ENCODE measurements at places on chromosomes 11 and 22. TPM values are rescaled to one million over a fixed set of nuclear protein-coding genes. Genes with fewer than 3 reads are reported as not detected.

Gene GP1BB
- polyA plus RNA-seq: 4.9 TPM

Gene PPME1
- 63.5 TPM for polyA plus RNA-seq

Gene LDLRAD3
- polyA plus RNA-seq: 7.7 TPM

Gene SYT7
- 0.72 TPM for polyA plus RNA-seq

GRCh38 chr11:73201249-73201648 is 16.8 kb upstream of the P2RY2 start:
- DNase-seq: peak; percentile 22
- no peaks in the 10 kb centered on the region for H3K36me3 ChIP-seq
- H3K27me3 ChIP-seq: no peaks in the 10 kb centered on the region

DNA sequence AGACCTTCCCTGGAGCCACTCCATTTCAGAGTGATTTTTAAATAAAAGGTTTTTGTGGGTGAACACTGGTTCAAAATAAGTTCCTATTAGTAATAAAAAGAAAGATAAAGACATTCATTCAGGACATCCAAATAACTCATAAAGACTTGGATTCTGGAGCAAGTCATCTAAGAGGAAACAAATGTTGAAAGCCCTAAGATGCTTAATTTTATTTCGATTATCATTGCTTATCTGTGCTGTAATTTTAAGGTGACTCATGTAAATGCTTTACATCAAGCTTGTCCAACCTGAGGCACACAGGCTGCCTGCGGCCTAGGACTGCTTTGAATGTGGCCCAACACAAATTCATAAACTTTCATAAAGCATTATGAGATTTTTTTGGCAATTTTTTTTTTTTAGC is 34.2 kb upstream of the DBX1 start:
- no peak for DNase-seq
- no peaks in the 10 kb centered on the region for H3K36me3 ChIP-seq
- H3K4me1 ChIP-seq: no peaks in the 10 kb centered on the region

DNA sequence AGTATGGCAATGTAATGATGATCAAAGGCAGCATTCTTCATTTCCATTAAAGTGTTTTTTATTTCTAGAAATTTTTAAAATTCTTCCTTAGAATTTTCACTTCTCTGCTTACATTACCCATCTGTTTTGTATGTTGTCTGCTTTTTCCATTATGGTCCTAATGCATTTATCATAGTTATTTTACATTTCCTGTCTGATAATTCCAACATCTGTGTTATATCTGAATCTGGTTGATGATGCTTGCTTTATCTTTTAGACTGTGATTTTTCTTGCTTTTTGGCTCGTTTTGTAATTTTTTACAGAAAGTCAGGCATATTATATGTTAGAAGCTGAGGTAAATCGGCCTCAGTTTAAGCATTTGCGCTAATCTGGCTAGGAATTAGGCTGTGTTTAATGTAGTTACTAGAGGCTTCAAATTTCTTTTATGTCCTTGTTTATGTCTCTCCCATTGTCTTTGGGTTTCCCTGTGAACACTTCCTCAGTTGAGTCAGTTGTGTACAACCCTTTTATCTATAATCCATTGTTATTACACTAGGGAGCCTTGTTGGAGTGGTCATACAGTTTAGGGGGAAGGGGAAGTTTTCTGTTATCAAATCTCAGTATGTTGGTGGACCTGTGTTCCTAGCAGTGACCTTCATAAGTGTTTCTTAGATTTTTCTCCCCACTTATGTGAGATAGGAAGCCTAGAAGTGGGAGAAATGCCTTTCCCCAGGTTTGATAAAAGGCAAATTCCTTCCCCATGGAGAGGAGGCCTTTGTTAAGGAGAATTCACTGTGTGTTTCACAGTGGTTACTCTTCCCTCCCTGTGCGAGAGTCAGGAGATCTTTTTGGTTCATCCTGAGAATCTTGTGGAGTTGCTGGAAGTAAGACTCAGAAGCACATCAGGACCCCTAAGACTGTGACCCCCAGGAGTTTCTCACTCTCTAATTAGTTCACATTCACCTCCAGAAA is 437.5 kb downstream of the INSC start:
- no peaks in the 10 kb centered on the region for H3K4me1 ChIP-seq
- H3K27ac ChIP-seq: no peak overlapping the region
- DNase-seq: no peak
- no peak overlapping the region for H3K4me3 ChIP-seq

- H3K27ac ChIP-seq: peak overlapping the region; percentile 91
- H3K27me3 ChIP-seq: no peaks in the 10 kb centered on the region
- peak; percentile 93 for DNase-seq
- no peaks in the 10 kb centered on the region for H3K36me3 ChIP-seq
- H3K4me1 ChIP-seq: peaks cover 26% of the 10 kb centered on the region
- H3K4me3 ChIP-seq: peak overlapping the region; percentile 10
Measured at GRCh38 chr11:76266286-76267100, 60.2 kb upstream of the WNT11 start.

- no peak for DNase-seq
- H3K27me3 ChIP-seq: no peaks in the 10 kb centered on the region
- H3K4me3 ChIP-seq: no peak overlapping the region
- peaks cover 11% of the 10 kb centered on the region for H3K4me1 ChIP-seq
- no peaks in the 10 kb centered on the region for H3K36me3 ChIP-seq
Measured at GRCh38 chr11:100910808-100911207, 218.8 kb downstream of the PGR start.

DNA sequence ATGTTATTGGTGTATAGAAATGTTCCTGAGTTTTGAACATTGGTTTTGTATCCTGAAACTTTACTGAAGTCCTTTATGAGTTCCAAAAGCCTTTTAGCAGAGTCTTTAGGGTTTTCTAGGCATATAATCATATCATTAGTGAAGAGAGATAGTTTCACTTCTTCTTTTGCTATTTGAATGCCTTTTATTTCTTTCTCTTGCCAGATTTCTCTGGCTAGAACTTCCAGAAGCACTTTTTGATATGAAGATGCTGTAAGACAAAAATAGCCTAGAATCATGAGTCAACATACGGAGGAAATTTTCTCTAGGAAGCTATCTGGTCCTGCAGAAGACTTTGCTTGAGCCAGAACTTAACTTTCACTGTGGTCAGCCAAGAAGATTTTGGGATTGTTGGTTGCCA is 86.7 kb upstream of the IZUMO1R start:
- no peaks in the 10 kb centered on the region for H3K4me1 ChIP-seq
- H3K4me3 ChIP-seq: no peak overlapping the region
- H3K27me3 ChIP-seq: no peaks in the 10 kb centered on the region
- no peak for DNase-seq

DNA sequence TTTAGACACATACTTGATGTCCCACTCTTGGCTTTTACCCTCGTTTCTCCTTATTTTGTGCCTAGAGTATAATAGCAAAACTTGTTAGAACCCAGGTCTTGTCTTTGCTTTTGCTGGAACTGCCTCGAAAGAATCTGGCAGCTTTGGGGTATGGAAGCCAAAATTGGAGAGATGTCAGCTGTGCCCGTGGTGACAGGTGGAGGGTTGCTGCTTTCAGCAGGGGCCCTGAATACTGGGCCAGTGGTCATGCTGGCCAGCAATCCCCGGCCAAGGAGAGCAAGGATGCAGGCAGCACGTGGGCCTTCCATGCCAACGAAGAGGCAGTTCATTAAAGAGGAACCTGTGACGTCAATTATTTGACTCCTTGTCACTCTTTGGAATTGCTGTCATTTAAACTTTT is 181.1 kb downstream of the HIPK3 start:
- H3K36me3 ChIP-seq: no peaks in the 10 kb centered on the region
- H3K4me1 ChIP-seq: no peaks in the 10 kb centered on the region
- H3K27me3 ChIP-seq: no peaks in the 10 kb centered on the region
- DNase-seq: no peak
- H3K4me3 ChIP-seq: no peak overlapping the region
- no peak overlapping the region for H3K27ac ChIP-seq

DNA sequence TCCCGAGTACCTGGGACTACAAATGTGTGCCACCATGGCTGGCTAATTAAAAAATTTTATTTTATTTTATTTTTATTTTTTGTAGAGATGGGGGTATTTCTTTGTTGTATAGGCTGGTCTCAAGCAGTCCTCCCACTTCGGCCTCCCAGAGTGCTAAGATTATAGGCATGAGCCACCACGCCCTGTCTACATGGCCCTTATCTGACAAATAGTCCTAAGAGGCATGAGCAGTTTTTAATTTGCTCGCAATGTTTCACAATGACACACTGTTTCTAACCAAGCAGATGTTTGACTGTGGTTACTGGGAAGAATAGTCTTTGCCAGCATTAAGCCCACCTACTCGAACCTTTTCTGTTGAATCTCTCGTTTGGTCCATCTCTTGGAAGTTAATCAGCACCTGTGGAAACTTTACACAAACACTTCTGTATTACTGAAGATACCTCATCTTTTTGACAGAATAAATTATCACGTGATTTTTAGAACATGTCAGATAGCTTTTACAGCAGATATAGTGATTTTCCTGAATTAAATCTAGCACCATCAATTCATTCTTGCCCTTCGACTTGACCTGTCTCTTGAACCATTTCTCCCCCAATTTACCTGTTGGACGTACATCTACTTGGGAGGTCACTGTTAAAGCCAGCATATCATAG is 71.4 kb downstream of the MTMR3 start:
- no peak for DNase-seq
- H3K36me3 ChIP-seq: no peaks in the 10 kb centered on the region
- H3K4me1 ChIP-seq: 0 out of 2 replicates have a peak, but pooled peaks cover 4% of the 10 kb centered on the region
- H3K27ac ChIP-seq: no peak overlapping the region

- no peaks in the 10 kb centered on the region for H3K4me1 ChIP-seq
- no peak overlapping the region for H3K4me3 ChIP-seq
- no peaks in the 10 kb centered on the region for H3K36me3 ChIP-seq
- H3K27ac ChIP-seq: no peak overlapping the region
Measured at GRCh38 chr22:35555946-35556547, 15.4 kb downstream of the RASD2 start.

GRCh38 chr11:130837194-130837593 is 79.1 kb downstream of the SNX19 start:
- no peak overlapping the region for H3K27ac ChIP-seq
- DNase-seq: no peak
- no peaks in the 10 kb centered on the region for H3K36me3 ChIP-seq
- no peak overlapping the region for H3K4me3 ChIP-seq

- H3K4me3 ChIP-seq: no peak overlapping the region
- H3K36me3 ChIP-seq: no peaks in the 10 kb centered on the region
- no peaks in the 10 kb centered on the region for H3K27me3 ChIP-seq
- no peak for DNase-seq
- no peak overlapping the region for H3K27ac ChIP-seq
- no peaks in the 10 kb centered on the region for H3K4me1 ChIP-seq
Measured at GRCh38 chr11:44943118-44943517, 7.6 kb downstream of the TP53I11 start.

GRCh38 chr11:119316729-119317591 is at the start of gene MCAM:
TSS of gene MCAM (minus strand) at chr11:119317130. CDS start at chr11:119317101, 29 bp downstream.
- H3K27ac ChIP-seq: no peak within 1 kb of the TSS
- peak within 1 kb of the TSS; percentile 72 for H3K4me3 ChIP-seq
- no peaks in the 10 kb centered on the region for H3K36me3 ChIP-seq
- peak; percentile 56 for DNase-seq

DNA sequence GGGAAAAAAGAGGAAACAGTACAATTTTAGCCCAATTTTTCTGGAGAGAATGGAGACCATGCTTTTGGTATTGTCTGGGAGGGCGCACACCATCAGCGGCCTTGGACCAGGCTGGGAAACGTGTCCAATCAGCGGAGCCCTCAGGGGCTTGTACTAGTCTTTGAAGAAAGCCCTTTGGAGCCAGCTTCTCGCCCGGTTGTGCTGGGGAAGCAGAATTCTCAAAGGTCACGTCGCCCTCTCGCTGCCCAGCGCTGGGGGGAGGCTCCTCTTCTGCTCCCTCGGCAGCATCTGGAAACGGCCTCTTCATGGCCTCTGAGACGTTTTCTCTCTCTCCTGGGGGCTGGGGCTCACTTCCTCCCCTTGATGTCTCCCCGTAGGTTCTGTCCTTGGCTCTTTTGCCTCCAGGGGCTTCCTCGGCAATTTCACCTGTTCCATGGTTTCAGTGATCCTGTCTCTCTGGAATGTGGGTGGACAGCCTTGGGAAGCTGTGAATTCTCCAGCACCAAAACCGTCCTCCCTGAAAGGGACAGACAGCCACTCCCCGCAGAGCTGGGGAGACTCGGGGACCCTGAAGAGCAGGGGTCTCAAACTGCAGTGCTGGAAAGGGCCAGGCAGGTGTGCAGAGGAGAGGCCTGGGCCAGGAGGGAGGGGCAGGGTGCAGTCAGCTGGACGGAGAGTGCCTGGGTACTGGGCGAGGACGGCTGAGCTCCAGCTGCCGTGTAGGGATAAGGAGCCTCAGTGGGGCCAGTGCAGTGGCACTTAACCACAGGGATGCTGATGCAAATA is 80.2 kb downstream of the RPS6KA4 start:
- no peaks in the 10 kb centered on the region for H3K4me1 ChIP-seq
- no peak overlapping the region for H3K27ac ChIP-seq
- H3K36me3 ChIP-seq: no peaks in the 10 kb centered on the region
- no peak for DNase-seq

DNA sequence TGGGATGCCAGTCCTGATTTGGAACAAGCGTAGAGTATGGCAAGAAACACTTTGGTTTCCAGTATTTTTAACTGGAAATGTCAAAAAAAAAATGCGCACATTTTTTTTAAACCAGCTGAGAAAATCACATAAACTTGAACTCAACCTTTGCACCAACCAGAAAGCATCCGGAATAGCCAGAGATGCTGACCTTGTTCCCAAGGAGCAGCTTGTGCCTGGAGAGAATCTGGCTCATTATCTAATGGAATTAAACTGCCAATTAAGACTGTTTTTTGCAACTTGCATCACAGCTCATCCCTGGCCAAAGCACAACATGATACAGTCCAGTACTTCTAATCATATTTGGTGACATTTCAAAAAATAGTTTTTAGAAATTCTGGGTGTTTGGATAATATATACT is 8.4 kb upstream of the ETS1 start:
- H3K4me1 ChIP-seq: peaks cover 19% of the 10 kb centered on the region
- H3K27me3 ChIP-seq: no peaks in the 10 kb centered on the region
- no peak overlapping the region for H3K4me3 ChIP-seq
- DNase-seq: no peak
- no peaks in the 10 kb centered on the region for H3K36me3 ChIP-seq

All from GM23248 (cell line).